KBM-7 (cell line): ENCODE measurements at places on chromosomes 3 and 15.

- DNase-seq = no peak
Measured at GRCh38 chr3:104353951-104354350, 1012.8 kb upstream of the ALCAM start.

- DNase-seq = no peak
Measured at GRCh38 chr15:31080591-31081014, 20.9 kb downstream of the TRPM1 start.

GRCh38 chr15:40695469-40695890 lies 506 bp downstream of the RAD51 start:
- DNase-seq = peak; percentile 26

GRCh38 chr15:57686657-57687056 lies 19.9 kb upstream of the POLR2M start:
- no peak for DNase-seq

GRCh38 chr15:39598186-39598850 lies 17.4 kb downstream of the THBS1 start:
- no peak for DNase-seq

GRCh38 chr15:91973481-91973880 lies 120.0 kb downstream of the SLCO3A1 start:
- no peak for DNase-seq

DNA sequence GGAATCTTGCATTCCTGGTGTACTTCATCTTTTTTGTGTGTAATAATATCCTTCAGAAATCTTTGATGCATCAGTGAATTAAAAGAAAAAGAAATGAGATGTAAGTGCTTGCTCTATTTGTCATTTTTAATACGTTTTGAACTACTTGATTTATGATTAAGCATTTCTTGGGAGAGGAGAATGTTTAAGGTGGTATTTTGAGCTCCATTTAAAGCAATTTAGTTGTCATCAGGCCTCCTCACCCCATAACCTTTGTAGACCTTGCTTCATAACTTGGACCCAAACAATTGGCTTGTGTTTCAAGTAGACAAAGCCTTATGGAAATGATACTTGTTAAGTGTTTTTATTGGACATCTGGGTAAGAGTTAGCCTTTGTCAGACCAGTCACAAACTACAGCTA lies 87.1 kb upstream of the VEPH1 start:
- DNase-seq = no peak

DNA sequence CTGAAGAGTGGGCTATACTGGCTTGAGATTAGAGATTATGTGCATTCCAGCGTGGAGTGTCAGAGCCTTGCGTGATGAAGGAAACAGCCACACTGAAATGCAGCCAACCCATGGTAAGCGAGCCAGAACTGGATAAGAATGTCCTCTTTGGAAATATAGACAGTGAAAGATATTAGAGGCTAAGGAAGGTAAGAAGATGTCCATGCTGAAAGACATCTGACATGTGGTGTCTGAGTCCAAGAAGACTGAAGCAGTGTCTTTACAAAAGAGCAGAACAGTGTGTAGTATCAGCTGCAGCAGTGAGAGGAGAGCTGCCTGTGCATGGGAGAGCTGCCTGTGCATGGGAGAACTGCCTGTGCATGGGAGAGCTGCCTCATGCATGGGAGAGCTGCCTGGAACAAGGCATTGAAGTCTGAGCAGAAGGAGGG lies 672.2 kb downstream of the DIPK2A start:
- DNase-seq = no peak

GRCh38 chr15:26615188-26615926 lies 157.5 kb downstream of the GABRB3 start:
- DNase-seq = no peak

DNA sequence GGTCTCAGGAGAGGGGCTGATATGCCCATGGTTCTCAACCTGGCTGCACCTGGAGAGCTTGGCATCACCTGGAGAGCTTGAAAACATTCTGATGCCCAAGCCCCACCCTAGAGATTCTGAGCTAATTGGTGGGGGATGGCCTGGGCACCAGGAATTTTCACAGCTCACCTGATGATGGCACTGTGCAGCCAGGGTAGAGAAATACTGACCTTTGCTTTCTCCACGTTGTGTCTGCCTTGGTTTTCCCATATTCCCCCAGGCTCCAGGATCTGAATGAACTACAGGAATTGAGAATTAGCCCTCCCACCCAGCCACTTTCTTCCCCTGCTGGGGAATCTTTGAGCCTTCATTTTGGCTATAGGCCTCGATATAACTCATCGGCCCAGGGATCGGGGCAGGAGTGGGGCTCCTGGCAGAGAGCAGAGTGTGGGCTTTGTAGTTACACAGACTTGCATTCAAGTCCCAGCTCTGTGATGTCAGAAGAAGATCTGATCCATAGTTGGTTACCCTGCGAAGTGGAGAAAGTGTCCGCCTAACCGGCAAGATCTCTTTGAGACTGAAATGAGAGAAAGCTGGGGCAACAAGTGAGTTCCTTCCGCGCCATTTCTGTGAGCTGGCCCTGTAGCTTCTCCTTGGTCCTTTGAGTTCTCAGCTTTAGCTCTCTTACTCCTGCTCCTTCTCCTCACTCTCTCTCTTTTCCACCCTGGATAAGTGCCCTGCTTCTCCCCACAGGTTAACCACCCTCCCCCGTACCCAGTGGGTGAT lies 33.1 kb upstream of the UBE2Q2 start:
- peak; percentile 66 for DNase-seq

DNA sequence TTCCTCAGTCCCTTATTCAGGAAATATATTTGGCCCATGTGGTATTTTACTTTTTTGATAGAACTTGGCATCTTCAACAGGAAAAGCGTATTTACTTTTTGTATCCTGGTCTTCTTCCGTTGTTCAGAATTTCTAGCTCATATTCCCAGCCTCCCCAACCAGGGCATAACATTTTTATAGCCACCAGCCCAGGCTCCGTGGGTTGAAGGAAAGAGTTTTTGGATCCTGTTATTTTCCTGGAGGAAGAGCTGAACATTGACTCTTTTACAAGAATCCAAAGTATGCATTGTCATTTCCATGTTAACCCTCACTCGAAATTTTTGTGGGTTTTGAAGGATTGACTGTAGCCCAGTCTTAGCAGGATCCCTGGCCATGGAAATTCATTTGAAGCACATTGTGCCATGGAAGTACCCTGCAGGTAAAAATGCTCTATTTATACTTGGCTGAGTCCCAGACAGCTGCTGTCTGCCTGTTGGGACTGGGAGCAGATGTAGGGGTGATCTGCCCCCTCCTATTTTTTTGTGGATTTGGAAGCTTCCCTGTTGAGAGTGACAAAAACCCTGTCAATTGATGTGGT lies 98.8 kb downstream of the AKAP13 start:
- DNase-seq = no peak

GRCh38 chr3:64291345-64291744 lies 66.1 kb upstream of the PRICKLE2 start:
- no peak for DNase-seq
